Hematopoietic multipotent progenitor cell treated with erythropoietin and hydrocortisone succinate and interleukin-3 and kit ligand, for 4 days (in vitro differentiated cells): ENCODE measurements at places on chromosomes 3 and 15.

- DNase-seq, result no peak
These were observed 145.0 kb downstream of the CMSS1 start for GRCh38 chr3:99962703-99963102.

DNA sequence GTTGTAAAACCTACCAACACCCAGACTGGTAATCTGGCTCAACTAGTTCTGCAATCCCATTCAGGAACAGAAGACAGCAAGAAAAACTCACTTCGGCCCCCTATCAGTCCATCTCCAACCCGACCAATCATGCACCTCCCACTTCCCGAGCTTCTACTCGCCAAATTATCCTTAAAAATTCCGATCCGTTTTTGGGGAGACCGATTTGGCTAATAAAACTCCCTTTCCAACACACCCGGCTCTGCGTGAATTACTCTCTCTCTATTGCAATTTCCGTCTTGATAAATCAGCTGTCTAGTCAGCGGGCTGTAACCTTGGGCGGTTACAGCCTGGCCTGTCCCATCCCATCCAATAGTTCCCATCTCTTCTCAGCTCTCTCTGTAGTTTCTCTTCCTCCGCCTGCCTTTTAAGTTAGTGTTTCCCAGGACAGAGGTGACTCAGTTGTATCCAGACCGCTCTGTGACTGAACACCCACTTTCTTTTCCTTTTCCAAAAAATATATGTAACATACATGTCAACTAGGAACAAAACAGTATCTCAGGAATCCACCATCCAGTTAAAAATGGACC is 780 bp upstream of the ACAD9 start:
- DNase-seq, result peak; percentile 74

DNA sequence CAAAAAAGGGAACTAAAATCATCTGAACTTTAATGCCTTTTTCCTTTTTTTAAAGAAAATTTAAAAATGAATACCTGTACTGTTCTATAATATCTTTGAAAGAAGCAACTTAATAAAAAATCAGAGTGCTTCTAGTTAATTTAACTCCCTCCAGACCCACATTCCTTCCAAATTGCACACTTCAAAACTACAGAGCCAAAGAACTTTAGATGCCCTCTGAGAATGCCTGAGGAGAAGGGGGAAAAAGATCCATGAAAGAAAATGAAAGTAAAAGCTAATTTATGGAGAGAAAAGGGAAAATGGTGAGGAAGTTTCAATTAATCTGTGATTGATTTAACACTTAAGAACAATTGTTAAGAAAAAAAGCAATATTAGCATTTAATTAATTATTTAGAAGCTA is 1141.6 kb downstream of the IGSF11 start:
- no peak for DNase-seq

DNA sequence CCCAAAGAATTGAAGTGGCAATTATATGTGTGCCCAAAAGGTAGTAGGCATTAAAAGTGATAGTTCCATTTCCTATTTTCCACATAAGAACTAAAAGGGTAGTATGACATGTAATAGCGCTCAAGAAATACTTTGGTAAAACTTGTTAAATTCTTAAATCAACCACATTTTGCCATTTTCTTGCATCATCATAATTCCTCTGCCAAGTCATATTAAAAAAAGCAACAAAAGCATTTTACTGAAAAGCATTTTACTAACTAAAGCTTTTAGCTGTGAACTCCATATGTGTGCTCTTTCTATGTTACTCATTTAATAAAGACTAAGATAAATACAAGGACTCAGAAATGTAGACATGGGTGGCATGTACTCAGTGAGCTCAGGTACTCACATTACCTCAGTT is 70.1 kb downstream of the GPR160 start:
- DNase-seq, result no peak

GRCh38 chr3:181712553-181713279 is 991 bp downstream of the SOX2 start:
- DNase-seq, result peak; percentile 41

GRCh38 chr3:123072152-123072551 is 5.3 kb downstream of the PDIA5 start:
- DNase-seq, result peak; percentile 75

DNA sequence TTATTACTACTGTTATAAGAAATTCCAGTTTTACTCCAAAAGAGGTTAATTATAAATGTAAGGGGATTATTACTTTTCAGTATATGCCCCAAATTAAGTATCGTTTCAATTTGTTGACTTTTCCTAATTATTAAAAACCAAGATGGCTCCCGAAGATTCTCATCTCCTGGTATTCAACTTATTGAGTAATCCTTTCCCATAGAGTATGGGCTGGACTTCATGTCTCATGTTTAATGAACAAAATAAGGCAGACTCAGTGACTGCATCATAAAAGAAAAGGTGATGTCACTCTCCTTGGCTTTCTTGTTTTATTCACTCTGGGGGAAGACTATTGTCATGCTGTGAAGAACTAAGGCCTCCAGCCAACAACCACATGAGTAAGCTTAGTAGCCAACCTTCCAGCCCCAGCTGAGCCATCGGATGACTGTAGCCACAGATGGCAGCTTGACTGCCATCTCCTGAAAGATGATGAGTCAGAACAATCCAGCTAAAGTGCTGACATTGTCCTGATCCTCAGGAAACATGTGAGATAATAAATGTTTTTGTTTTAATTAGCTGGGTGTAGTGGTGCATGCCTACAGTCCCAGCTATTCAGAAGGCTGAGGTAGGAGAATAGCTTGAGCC is 17.3 kb downstream of the IGF2BP2 start:
- DNase-seq, result peak; percentile 41

GRCh38 chr15:82653483-82654168 is 6.5 kb upstream of the CPEB1 start:
- DNase-seq, result no peak

DNA sequence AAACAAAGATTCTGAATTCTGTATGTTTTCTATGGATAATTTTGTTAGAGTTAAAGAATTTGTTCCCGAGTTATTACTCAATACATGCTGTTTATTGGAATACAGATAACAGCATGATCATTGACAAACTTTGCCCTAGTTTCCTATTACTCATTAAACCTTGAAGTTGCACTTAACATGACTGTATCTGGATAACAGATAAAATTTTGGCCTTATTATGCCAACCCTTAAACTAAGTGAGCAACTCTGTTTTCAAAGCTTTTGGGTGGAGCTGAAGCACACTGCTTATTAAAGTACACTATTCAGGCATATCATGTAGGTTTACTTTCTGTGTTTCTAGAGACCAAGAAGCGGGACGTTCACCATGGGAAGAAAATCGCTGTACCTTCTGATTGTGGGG is at the start of gene AADAC:
TSS of gene AADAC (plus strand) at position 318 of the 400 bp plus-strand sequence. CDS start at position 365, 47 bp downstream.
- DNase-seq, result no peak

DNA sequence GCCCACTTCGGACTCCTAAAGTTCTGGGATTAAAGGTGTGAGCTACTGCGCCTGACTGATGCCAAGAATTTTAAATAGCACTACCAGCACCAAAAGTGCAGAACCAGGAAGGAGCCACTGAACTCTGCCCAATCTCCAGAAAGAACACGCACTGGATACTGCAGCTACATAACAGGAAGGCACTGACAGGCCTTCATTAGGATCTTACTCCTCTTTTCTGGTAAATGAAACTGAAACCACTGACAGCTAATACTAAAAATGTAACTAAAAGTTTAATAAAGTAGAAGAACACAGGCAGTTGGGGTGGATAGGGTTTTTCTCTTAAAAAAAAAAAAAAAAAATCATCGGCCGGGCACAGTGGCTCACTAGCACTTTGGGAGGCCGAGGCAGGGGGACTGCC is 74.1 kb upstream of the CHRM5 start:
- no peak for DNase-seq

DNA sequence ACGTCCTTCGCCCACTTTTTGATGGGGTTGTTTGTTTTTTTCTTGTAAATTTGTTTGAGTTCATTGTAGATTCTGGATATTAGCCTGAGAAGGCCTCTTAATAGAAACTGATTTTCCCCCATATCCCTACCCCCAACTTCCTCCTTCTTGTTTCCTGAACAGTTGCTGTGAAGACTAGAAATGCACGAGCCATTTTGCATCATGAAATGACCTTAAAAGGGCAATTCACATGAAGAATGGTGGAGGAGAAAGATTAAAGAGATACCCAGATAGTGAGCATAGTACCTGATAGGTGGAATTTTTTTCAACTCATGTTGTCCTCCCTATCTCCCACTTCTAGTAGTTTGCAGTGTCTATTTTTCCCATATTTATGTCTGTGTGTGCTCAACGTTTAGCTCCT is 55.2 kb upstream of the KCNH8 start:
- peak; percentile 17 for DNase-seq

- peak; percentile 67 for DNase-seq
These were observed at the start of gene ANKRD63 for GRCh38 chr15:40282869-40283614. Gene ANKRD63 (minus strand): TSS chr15:40283064. CDS start chr15:40282586, 478 bp downstream.

DNA sequence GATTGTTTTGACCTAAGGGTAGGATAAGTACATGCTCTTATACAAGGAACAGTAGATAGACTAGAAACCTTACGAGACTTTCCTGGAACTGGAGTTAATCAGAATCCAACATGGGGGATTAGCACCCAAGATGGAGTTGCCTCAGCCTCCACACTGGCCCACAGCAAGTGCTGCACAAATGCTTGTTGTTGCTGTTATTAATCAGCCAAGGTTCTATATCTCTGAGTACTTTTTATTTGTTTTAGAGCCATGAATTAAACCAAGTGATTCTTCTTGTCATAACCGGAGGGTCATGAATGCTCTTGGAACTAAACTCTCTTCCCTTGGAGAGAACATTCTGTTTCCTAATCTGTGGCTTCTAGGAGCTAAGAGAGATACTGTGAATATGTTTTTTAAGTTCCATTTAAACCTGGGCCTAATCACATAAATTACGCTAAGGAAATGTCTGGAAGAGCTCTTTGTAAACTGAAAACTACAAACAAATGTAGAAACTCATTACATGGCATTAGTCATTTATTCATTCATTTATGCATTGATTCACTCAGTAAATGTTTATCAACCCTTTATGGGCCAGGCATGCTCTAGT is 5.7 kb upstream of the IL16 start:
- no peak for DNase-seq

DNA sequence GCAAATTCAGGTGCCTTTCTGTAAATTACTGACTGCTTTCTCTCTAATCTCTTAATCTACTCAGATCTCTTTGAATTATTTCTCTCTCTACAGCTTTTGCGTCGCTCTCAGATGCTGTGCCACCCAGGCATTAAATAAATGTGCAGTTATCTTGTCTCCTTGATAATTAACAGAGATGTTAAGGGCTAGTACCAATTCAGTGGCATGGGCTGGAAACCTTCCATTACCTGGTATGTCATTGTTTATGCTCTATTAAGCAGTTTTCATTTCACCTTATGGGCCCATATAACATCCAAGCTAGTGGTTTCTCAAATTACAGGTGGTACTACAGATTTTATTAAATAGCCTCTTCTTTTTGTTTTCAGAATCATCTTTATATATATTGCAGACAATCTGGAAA is 66.0 kb downstream of the PEX5L start:
- no peak for DNase-seq

DNA sequence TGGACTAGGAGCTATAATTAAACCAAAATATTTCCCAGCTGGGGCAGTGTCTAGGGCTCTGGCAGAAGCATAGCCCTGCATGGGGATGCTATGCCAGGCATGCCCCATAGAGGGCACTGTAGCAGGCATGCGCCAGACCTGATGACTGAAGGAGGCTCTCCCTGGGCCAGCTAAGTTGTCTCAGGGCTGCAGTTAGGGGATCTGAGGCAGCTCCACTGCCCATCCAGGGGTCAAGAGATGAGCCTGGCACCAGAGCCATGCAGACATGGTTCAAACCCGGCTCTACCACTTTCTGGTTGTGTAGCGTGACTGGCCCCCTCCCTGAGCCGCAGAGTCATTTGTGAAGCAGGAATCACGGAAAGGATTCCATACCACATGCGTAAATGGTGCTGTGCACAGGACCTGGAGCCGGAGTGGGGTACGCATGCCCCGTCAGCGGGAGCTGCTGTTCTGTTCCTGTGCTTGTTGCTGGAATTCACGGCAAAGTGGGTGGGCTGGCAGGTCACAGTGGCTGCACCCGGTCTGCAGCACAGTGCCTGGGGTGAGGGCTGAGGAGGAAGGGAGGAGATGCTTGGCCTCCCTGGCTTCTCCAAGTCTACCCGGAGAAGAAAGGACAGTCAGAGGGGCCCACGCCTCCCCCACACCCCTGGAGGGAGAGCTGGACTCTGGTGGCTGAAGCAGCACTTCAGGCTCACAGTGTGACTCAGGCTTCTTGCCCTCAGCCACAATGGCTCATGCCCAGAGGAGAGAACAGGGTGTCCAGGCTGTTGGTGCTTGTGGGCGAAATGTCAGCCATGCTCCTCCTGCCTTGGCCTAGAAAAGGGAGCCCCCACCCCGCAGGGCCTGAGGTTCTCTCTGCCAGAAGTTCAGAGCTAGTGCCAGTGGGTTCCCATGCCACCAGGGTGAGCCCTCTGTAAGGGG is 43.1 kb downstream of the DNASE1L3 start:
- DNase-seq, result peak; percentile 82

GRCh38 chr15:59063042-59063441 is 41.9 kb upstream of the CCNB2 start:
- DNase-seq, result peak; percentile 69

GRCh38 chr3:195269375-195270078 is 1.4 kb downstream of the XXYLT1 start:
- DNase-seq, result peak; percentile 61

DNA sequence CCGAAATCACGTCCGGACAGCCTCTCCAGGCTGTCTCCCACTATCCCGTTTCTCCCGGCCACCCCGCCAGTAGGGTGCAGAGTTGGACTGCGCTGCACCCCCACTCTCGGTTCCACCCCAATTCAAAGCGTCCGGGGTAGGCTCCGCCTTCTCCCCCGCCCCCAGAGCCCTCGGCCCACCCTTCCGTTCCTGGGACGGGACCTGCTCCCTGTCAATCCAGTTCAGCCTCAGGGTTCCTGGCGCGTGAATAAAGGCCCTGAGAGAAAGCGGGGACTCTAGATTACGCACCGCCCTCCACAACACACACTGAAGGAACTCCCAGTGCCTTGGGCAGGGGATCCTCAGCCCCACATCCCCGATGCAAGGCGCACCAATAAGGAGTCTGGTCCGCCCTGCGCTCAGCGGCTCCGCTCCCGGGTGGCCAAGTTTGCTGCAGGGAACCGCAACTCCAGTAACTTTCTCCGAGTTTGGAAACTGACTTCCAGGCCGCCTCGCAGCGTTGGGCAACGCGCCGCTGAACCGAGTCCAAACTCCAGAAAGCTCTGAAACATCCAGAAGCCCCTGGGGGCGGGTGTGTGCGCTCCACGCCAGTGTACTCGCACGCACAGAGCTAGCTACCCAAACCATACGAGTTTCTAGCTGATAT is 1.9 kb downstream of the ADAMTS9 start:
- DNase-seq, result peak; percentile 62

DNA sequence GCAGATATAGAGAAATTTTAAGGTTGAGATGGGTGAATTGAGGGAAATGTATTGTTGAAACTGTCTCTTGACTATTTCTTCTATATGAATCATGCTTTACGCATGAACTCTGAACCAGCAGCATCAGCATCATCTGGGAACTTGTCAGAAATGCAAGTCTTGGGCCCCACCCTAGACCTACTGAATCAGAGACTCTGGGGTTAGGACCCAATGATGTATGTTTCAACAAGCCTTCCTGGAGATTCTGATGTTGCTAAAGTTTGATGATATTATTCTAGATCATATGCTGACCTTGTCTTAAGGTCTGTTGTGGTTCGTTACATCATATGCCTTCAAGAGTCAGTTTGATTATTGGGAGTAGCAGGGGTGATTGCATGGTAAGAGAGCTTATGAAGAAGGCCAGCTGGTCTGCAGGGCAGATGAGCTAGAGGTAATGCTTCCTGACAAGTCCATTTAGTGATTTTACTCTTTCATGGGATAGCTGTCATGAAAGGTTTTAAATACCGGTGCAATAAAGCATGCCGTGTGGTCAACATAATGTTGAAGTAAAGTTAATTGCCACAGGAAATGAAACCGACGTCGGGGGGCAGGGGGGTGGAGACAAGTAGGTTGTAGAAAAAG is 152.4 kb upstream of the MRPL3 start:
- no peak for DNase-seq

- DNase-seq, result no peak
These were observed 41.9 kb downstream of the MEIS2 start for GRCh38 chr15:37058316-37058985.
